Activated effector memory CD4-positive, alpha-beta T cell treated with anti-CD3 and anti-CD28 coated beads, Interleukin-2, amount 50 U/mL, for 16 hours (primary cell): ENCODE measurements at places on chromosomes 16 and 17.

GRCh38 chr17:36183001-36183971 lies 6.8 kb upstream of the TBC1D3B start:
- peak; percentile 63 for DNase-seq

GRCh38 chr16:52976539-52977167 lies 76.0 kb downstream of the CHD9NB start:
- no peak for DNase-seq

DNA sequence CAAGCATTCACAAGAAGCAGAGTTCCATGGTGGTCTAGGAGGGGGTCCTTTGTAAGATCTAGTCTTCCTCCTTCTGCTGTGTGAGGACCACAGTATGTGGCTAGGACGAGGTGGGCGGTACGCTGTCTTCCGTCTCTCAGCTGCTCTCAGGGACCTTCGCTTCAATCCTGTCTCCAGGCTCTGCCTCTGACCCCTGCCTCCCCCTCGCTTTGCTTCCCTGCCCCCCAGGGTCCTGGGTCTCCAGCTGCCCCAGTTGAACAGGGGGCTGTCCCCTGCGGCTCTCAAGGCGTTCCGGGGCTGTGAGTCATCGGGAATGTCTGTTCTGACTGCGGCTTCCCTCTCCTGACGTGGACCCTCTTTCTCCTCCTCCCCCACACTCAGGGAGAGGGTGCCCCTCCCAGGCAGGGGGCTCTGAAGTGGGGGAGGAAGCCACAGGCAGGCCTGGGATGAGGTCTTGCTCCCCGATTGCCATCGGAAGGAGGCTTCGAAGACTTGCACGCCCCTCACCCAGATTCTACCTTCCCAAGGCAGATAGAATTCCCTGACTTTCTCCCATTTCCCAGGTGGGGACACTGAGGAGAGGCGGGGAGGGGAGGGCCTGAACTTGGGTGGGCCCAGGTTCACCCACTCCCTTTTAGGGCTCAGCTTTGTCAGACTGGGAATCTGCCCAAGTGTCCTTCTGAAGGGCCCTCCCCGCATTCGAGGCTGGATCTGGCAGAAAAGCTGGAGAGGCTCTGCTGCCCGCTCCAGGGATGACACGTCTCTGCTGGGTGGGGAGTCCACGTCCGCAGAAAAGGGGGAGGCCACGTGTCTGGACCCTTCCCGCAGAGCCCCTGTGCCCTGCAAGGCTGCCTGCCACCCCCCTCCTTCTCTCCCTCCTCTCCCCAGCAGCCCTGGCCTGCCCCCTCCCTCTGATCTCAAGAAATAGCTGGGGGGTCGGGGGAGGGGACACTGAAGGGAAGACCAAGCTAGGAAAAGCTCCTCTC lies 9.1 kb upstream of the COL1A1 start:
- DNase-seq = peak; percentile 49

- no peak for DNase-seq
Observed at GRCh38 chr17:63361182-63361581, 84.9 kb downstream of the CYB561 start.

DNA sequence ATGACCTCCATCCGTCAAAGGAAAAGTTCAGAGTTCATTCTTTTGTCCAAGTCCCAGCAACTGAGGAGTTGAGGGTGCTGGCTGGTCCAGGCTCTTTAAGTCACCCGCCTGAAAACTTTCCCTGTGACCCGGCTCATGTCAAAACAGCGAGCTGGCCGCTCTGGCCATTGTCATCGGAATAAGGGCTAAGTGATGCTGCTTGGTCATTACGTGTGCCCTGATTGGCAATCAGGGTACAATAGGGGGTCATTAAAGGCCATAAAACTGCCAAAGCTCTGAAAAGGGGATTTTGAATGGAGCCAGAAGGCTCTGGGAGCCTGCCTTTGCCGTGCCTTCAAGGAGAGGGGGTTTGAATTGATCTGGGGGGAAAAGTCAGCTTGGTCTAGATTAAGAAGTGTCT lies 88.5 kb upstream of the IRX3 start:
- DNase-seq = no peak

- peak; percentile 79 for DNase-seq
Observed at GRCh38 chr16:85428168-85428898, 184.8 kb upstream of the GSE1 start.
